ENCODE measurements at places on chromosomes 7 and 10. TPM values are rescaled to one million over a fixed set of nuclear protein-coding genes. Genes with fewer than 3 reads are reported as not detected.

GRCh38 chr7:840001-840600 is 7.8 kb downstream of the SUN1 start:
- no peak for DNase-seq

DNA sequence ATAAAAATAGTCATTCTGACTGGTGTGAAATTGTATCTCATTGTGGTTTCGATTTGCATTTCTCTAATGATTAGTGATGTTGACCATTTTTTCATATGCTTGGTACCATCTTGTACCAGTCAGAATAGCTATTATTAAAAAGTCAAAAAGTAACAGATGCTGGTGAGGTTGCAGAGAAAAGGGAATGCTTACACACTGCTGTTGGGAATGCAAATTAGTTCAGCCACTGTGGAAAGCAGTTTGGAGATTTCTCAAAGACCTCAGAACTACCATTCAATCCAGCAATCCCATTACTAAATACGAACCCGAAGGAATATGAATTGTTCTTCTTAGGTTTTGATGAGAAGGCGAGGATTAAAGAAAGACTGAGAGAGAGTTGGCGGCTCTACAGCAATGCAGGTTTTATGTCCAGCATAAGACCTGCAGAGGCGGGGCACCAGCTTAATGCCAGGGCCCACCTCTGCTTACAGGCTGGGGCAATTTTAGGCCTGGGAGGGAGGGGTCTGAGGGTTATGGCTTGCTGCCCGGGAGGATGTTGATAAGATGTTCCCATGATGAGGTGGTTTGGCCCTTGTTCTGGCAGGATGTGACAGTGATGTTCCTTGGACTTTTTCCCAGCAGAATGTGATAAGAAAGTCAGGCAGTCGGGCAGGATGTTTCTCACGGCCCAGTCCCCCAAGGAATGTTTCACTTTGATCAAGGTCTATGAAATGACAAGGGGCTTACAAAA is 74.4 kb downstream of the MEST start:
- DNase-seq: no peak

Gene GDF10
- total RNA-seq: 0.61 TPM

DNA sequence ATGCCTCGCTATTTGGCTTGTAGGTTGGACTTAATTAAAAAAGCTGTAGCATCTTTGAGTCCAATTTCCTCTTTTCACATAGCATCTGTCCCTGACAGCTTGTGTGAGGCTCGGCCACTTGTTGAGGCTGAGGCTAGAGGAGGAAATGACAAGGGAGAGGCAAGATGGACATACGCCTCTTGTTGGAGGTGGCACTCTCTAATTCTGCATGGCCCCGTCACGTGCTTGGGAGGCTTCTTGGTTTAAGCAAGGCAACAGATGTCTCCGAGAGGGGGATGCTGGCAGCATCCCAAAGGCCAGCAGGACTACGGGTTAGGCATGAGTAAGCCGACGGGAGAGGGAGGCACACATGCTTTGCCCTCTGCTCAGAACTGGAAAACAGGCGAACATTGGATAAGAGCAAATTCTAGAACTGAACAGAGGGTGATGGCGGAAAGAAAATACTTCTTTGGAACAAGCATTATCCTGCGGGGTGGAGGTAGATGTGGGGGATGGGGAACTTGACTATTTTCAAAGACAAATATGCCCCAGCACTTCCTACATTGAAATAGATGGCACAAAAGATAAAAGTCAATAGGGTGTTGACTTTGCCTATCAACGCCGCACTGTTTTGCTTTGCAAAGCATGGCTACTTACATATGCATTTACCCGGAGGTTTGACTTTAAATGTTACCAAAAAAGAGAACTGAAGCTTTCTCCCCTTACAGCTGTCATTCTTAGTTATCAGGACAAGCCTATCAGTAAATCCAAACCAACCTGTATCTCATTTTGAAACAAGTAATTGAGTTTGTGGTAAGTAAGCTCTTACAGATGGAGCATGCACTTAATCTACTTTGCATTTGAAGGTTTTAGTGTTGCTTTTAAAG is 94.8 kb downstream of the CHN2 start:
- no peak for DNase-seq

DNA sequence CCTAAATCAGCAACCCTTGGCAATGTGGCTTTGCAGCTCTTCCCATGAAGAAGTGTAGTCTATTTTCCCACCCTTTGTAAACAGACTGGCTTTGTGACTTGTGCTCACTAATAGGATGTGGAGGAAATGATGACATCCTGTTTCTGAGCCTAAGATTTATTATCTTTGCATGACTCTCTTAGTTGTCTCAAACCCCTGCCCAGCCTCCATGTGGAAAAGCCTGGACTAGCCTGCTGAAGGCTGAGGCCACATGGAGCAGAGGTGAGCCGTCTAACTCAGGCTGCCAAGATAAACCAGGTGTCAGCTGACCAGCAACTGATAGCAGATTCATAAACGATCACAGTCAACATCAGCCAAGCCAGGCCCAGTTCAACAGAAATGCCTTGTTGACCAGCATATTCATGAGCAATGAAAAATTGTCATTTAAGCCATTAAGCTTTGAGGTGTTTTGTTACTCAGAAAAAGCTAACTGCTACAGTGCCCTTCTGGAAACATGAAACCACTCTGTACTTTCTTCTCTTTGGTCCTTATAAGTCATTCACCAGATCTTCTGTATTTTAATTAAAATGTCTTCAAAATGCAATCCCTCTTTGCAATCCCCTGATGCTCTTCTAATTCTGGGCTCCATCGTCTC is 586.3 kb upstream of the ANKRD30A start:
- no peak for DNase-seq
